Hematopoietic multipotent progenitor cell treated with erythropoietin and hydrocortisone succinate and interleukin-3 and kit ligand, for 8 days (in vitro differentiated cells): ENCODE measurements at places on chromosomes 6 and 20.

DNA sequence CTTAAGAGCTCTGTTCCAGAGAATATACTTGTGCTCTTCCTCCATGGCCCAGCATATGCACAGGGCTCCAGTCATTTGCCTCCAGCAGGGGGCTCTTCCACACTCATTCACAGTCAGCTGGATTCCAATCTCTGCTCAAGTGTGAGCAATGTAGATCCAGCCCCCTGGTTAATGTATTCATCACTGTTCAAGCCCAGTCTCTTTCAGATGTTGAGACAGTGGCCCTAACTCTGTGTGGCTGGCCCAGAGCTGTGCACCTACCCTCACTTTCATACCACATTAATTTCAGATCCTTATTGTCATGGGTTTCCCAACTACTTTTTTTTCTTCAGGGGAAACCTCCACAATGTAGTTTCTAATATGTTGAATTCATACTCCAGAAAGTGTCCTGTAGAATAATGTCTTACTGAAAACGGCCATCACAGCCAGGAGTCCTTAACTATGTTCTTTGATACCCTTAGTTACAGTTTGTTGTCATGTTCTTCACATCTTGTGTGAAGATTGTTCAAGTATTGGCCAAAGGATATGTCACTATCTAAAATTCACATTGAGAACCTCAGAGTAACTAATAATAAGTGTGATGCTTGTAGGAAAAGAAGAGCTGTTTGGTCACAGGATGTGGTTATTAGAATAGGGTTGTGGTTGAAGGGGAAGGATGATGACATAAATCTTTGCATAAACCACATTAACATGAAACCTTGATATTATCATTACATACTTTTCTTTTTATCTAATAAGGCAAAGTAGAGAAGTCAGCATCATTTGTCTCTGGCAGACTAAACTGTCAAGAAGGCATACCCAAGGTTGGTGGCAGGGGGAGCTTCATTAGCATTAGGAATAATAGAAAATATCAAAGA lies 14.4 kb upstream of the HLA-DQA1 start:
- peak; percentile 46 for DNase-seq

DNA sequence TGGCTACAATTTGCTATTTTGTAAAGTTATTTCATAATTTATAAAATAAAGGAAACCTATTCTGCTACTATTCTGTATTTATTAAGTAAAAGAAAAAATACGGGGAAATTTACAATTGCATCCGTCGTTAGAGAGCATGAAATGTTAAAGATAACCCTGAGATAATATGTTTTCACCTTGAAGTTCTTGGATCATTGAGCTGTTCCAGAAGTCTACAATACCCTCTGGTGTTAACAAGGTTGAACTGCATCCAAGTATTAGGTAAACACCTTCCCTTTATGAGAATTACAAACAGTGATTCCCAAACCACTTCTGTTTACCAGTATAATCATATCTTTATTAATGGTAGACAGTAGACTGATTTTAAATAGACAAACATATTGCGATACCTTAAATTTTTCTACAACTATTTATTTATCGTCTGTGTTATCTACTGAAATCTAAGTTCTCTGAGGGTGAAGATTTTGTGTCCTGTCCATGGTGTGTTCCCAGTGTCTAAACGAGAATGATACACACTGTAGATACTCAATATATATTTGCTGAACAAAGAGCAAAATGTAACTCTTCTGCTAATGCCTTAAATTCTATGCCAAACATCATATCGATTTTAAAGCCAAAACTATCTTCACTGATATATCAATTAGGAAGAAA lies 28.2 kb downstream of the TBC1D32 start:
- DNase-seq = peak; percentile 62

- DNase-seq = no peak
These were observed 301.2 kb downstream of the SMOC2 start for GRCh38 chr6:168741942-168742782.

GRCh38 chr20:63054681-63055240 lies 48.0 kb upstream of the BHLHE23 start:
- no peak for DNase-seq

GRCh38 chr6:168214586-168215104 lies 104.9 kb downstream of the DACT2 start:
- DNase-seq = no peak

GRCh38 chr6:39029156-39030011 lies 19.2 kb upstream of the GLP1R start:
- DNase-seq = peak; percentile 37

GRCh38 chr6:36296240-36296639 lies 26.4 kb downstream of the PNPLA1 start:
- no peak for DNase-seq

DNA sequence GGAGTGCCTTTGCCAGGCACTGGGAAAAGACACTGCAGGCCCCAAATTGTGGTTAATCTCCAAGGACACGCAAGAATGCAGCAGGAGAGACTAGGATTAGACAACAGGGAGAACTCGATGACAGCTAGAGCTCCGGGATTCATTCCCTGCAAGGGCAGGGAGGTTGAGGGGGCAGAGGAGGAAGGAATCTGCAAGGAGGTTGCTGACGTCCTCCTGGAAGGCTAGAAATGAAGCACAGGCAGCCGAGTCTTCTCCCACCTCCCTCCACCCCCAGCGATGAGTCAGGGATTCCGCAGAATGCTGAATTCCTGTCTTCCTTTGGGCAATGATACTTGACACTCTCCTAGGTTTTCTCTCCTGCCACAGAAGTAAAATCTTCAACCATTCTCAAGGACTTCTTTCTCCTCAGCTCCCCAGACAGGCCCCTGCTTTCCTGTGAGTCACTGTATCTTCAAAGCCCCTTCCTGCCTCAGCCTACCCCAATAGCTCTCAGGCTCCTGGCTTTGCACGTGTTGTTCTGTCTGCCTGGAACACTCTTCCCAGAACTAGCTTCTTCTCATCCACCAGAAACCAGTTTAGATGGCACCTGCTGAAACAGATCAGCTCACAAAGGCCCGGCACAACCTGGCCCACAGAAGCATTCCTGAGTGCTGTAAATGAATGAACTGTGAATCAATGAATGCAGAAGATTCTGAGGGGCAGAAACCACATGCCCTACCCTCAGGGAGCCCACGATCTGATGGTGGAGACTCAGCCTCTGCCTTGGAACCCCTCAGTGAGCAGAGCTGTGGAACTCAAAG lies 85.6 kb downstream of the MRPL14 start:
- no peak for DNase-seq

DNA sequence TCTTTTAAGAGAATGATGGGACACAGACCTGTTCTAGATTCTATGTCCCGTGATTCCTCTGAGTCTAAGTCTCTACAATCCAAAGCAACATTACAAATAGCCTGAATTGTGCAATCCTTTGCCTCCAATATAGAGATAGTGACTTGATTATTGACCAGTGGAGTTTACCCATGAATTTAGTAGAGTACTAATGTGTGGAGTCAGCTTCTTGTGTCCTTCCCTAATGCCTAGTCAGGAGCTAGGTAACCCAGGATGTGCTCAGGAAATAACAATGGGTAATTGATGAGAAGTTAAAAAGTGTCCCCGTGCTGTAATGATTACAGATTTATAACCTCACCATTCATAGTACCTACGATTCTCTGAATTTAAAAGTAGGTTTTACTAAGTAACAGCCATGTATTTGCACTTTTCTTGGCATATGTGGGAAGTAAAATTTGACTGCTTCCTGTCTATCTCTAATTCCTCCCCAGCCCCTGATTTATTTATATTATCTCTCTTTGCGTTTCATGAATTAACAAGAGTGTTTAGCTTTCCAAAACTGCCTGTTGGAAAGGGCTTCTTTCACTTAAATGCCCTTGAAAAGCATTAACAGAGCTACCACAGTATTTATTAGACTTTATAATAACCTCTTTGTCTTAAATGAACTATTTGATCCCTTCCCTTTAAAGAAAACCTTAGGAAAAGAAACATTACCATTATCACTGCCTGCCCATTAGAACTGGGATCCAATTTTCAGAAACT lies 30.5 kb downstream of the NEDD9 start:
- no peak for DNase-seq

- DNase-seq = no peak
These were observed 448.4 kb downstream of the HACE1 start for GRCh38 chr6:104411302-104411701.

DNA sequence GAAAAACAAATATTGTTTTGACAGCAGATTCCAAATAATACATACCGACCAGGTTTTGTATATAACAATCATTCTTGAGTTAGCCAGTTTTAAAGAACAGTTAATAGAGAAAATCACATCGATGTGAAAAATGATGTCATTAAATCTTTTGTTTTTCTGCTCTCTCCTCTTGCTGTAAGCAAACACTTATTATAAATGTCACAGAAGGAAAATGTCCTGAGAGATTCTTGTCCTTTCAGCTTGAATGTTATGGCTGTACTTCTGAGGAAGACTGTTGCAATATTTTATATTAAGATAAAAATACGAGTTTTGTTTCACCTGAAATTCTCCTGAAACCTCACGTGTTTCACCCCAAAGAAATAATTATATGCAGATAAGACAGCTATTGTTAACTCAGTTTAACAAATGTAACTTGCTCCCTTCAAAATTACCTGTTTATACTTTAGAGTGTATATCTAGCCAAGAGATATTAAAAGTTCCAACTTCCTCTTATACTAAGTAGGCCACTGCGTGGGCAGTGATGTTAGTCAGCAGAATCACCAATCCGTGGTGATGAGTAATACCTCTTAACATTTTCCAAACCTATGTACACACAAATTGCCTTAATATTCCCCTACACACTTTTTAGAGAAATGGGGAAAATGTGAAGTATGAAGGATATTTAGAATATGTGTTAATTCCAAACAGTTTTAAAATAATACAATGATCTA lies 1111.4 kb upstream of the CITED2 start:
- peak; percentile 5 for DNase-seq

DNA sequence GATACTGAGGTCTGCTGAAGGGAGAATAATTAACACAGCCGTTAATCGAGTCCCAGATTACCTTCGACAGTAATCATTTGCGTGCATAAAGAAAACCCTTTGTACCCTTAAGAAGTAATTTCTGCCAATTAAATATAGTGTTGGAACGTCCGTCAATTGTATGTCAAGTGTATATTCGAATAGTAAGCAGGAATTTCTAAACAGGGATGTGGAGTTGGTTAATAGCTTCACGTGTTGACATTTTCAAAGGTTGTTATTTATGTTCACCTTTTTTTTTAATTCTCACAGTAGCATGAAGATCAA lies 798 bp upstream of the SNAP91 start:
- no peak for DNase-seq

- no peak for DNase-seq
These were observed 140.2 kb downstream of the WDR27 start for GRCh38 chr6:169561665-169562064.

GRCh38 chr6:51541847-51542246 lies 545.6 kb downstream of the PKHD1 start:
- DNase-seq = no peak

- no peak for DNase-seq
These were observed 92.3 kb upstream of the CARMIL1 start for GRCh38 chr6:25186919-25187318.

- DNase-seq = no peak
These were observed 85.7 kb downstream of the PLCB4 start for GRCh38 chr20:9154464-9155024.

DNA sequence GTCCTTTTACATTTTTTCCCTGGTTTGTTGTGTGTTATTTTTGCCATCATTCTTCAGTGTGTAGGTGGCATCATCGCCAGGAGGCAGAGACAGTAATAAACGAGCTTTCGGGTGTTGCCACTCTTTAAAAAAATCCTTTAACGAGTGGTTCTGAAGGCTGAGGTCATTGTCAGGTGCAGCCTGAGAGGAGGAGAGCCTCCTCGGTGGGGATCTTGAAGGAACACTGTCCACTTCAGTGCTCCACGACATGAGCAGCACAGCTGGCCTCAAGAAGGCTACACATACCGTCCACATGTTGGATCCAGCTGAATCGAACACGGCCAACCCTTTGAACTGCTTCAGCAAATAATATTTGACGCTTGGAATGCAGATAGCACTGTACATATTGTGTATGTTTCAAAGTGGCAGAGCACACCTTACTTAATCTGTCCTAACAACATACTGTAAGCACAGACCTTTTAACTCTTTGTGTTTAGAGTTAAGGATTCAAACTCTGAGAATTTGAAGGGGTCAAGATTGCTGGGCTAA lies 48.0 kb upstream of the FOXQ1 start:
- no peak for DNase-seq

- no peak for DNase-seq
These were observed 21.4 kb downstream of the RRBP1 start for GRCh38 chr20:17660667-17661066.

DNA sequence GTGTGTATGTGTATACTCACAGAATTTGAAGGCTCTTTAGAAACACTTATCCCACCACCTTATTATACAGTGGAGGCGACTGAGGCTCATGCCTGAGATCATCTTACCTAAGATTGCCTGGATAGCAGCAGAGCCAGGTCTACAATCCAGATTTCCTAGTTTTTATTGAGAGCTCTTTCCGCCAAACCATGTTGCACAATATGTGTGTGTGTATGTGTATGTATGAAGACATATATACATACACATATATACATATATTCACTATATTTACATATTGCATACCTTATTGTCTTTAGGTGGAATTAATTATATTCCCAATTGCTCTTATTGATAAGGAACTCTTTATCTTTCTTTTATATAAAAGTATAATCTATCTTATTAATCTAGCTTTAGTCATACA lies 130.6 kb downstream of the AFG1L start:
- no peak for DNase-seq

GRCh38 chr20:50049442-50050026 lies 63.4 kb downstream of the UBE2V1 start:
- DNase-seq = no peak

GRCh38 chr20:47283411-47283810 lies 73.1 kb downstream of the ZMYND8 start:
- no peak for DNase-seq

DNA sequence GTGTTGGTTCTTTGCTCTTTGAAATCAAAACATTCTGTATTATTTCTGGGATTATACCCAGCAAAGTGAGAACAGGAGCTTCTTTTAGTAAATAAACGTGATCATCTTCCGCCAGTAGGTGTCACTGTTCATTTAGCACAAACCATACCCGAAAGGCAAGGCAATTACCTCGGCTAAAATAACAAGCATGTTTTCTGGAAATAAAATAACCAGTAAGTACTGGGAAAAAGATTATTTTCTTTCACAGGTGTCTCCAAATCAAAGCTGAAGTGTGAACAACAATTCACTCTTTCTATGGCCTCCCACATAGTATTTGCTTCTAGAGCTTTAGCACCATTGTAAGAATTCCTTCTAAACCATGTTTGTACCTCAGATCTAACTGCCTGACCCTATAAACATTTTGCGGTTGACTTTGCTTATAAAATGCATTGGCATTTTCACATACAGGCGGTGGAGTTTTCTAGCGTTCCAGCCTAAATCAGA lies 144.6 kb upstream of the AGPAT4 start:
- peak; percentile 60 for DNase-seq

DNA sequence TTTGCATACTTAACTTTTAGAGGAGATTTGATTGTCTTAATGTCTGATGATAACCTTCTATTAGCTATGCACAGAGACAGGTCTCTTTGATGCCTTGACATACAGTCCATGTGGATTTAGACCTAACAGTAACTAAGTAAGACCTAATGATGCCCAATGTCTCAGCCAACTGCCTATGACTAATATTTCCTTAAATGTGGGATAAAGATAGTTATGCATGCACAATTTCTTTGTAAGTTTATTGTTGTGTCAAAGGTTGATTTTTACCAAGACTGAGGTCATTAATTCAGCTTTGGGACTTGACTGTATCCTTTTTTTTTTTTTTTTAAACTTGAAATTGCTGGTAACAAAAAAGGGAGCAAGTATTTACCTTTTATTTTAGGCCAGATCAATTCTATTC lies 450.0 kb downstream of the HAO1 start:
- DNase-seq = no peak
